ENCODE measurements at places on chromosomes 2 and 18.

DNA sequence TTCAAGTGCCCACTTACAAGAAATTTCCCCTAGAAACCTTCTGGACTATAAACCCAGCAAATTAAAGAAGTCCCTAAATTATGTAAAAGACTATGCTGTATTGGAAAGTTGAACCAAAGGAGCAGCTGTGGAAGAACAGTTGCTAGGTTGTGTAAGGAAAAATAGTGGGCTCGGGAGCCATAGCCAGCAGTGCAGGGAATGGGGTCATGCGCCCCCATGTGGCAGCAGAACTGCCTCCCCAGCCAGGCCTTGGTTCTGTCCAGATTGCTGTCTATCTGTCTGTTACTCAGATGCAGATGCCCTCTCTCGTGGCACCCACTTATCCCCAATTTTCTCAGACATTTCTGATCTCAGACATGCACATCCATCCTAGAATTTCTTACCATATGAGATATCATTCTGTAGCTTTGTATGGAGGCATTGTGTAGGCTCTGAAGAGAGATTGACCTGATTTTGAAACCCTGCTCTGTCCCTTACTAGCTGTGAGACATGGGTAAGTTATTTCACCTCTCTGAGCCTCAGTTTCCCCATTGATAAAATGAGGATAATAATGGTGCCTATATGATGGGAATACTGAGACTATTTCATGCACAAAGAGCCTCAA, 258.3 kb downstream of the SS18 start:
- DNase-seq, result peak; percentile 82

- no peak for DNase-seq
Observed at GRCh38 chr2:81250270-81250669, 945.7 kb upstream of the LRRTM1 start.

DNA sequence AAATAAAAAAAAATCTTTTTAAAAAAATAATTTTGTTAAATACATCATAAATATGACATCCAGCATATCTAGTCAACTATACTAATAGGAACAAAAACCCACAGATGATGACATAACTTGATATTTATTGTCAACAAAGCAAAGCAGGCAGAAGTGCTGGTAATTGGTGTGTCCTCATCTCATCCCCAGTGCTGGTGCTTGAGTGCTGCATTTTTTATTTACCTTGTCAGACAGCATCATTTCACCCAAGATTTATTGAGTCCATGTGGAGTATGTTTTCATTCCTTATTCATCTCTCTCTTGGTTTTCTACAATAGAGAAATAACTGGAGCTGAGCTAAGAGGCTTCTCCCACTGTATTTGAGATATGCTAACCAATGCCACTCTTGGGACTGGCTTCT, 191.6 kb upstream of the SLC14A2 start:
- no peak for DNase-seq

GRCh38 chr2:133966720-133967304, 287.1 kb upstream of the MGAT5 start:
- no peak for DNase-seq

- DNase-seq, result no peak
Observed at GRCh38 chr2:105761931-105762515, 17.3 kb downstream of the NCK2 start.

DNA sequence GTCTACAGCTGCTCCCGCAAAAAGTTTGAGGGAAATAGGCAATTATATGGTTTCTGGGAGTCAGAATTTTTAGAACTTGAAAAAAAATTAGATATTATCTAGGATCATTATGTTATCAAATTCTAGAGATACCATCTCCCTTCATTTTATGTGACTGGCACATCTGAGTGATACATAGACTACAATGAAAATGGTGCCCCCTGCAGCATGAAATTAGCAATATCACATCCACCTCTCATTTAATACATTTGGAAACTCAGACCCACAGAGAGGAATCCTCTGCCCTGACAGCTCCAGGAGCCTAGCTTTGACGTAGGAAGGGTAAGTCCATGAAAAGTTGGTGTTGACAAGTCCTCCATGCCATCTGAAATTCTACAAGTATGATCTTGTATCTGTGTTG, 381.6 kb downstream of the SUCLG1 start:
- DNase-seq, result peak; percentile 35

GRCh38 chr2:197184959-197185586, 125.5 kb downstream of the ANKRD44 start:
- no peak for DNase-seq

GRCh38 chr18:54411781-54412180, 54.1 kb downstream of the C18orf54 start:
- no peak for DNase-seq

Measured in GM03348 (cell line).